Esophagus mucosa (tissue), 1 donor: ENCODE measurements at places on chromosomes 2 and 18. TPM values are rescaled to one million over a fixed set of nuclear protein-coding genes. Genes with fewer than 3 reads are reported as not detected.

The KCNE4 gene
- 0.12 TPM for total RNA-seq

The SKOR2 gene
- not detected for total RNA-seq

The MTX2 gene
- 25.5 TPM for total RNA-seq

The IL18RAP gene
- total RNA-seq = 0.64 TPM

The PUM2 gene
- 53.6 TPM for total RNA-seq

The TRIM43 gene
- total RNA-seq = not detected

The ATIC gene
- 67.1 TPM for total RNA-seq

The GAL3ST2 gene
- not detected for total RNA-seq

The MYO1B gene
- 65.2 TPM for total RNA-seq

The FER1L5 gene
- total RNA-seq = 0.16 TPM

The POTEJ gene
- total RNA-seq = not detected

The HMSD gene
- total RNA-seq = 2.0 TPM

The ALPG gene
- not detected for total RNA-seq

The RAB31 gene
- total RNA-seq = 50.0 TPM

The STAMBP gene
- 33.5 TPM for total RNA-seq

The RFTN2 gene
- total RNA-seq = 1.5 TPM
